IPS-NIHi11 (cell line): ENCODE measurements at places on chromosomes 6 and 20.

GRCh38 chr20:34564833-34565232 is 6.3 kb downstream of the MAP1LC3A start:
- no peak for DNase-seq

DNA sequence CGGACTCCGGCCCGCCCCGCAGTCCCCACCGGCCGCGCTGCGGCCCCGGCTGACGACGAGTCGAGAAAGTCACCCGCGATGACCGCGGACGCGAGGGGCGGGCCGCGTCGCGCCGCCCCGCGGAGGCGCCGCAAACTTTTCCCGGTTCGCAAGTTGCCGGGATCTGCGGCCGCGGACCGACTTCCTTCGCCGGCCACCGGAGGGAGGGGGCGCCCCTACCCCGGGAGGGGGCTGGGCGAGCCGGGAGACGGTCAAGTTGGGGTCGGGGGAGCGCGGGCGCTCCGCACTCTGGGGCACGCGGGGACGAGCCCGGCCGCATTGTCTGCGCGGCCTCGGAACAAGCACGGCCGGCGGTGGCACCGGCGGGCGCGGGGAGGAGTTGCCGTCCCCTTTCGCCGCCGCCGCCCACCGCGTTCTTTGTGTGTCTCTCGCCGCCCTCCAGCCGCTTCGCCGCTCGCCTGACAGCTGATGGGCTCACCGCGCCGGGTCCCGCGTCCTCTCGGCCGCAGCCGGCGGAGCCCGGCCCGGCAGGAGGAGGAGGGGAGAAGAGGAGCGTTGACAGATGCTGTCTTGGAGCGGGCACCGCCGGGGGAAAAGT is 131.6 kb downstream of the OGFRL1 start:
- DNase-seq = peak; percentile 48

GRCh38 chr6:14442242-14442641 is 324.7 kb downstream of the CD83 start:
- DNase-seq = no peak

DNA sequence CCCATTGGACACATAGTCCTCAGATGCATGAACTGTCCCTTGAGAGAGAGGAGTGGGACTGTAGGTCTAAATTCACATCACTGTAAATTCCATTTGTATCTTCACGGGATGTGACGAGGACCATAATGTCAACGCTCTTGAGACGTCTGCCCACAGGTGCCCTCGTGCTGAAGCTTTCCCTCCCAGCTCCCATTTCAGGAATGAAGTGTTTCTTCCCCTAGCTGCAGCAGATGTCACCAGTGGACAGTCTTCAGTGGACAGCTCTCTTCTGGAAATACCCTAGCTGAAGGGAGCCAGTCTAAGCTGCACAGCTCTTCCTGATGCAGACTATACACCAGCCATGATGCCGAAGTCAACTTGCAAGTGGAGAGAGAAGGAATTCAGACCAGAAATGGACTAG is 217.4 kb upstream of the ECI2 start:
- no peak for DNase-seq

- no peak for DNase-seq
Measured at GRCh38 chr20:55269913-55270312, 735.4 kb downstream of the CBLN4 start.

- no peak for DNase-seq
Measured at GRCh38 chr6:43211955-43212354, 17.3 kb downstream of the DNPH1 start.

GRCh38 chr20:24768201-24768636 is 180.8 kb upstream of the CST7 start:
- no peak for DNase-seq

GRCh38 chr6:67362976-67363375 is 1272.1 kb upstream of the ADGRB3 start:
- DNase-seq = no peak

DNA sequence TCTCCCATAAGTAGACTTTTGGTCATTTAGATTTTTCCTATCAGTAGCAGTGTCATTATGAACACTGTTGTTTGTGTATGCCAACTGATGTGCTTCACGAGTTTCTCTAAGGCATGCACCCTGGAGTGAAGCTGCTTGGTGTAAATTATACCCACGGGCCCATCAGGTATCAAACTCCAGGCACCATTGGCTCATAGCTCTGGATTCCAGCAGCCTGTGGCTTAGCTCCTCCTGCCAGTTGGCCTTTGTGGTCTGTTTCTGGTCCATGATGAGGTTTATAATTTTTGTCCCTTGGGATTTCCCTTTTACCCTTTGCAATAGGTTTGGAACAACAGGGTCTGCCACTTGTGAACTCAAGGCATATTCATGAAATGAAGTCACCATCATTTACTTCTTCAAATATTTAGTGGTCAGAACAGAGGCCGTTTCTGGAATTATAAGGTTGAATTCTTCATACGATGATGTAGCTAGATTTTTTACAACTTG is 350.5 kb downstream of the PRL start:
- peak; percentile 18 for DNase-seq

- no peak for DNase-seq
Measured at GRCh38 chr20:9374480-9374879, 139.9 kb upstream of the LAMP5 start.

DNA sequence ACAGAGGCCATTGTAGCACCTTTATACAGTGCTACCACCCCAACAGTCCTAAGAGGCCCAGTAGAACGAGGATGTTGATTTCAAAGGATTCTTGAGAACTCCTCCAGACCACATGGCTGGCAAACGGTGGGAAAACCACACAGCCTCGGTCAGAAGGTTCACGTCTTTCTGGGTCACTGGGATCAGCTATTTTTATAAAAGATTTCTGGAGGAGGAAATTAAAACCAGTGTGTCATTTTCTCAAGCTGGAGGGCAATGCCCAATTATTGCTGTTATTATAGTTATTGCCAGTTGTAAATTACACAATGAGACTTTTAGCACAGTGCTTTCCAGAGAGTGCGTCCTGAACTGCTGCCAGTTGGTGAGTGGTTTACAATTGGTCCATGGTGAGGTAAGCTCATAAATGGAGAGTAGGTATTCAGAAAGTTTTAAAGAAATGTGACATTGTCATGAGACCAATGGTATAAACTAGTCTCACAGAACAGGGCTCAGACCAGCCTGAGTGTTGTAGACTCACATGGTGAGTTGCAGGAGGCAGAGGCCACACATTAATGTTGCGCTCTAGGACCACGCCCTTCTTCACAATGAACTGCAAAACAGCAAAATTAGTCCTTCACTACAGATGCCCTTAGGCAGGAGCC is 8.4 kb upstream of the PPP1R14C start:
- no peak for DNase-seq

DNA sequence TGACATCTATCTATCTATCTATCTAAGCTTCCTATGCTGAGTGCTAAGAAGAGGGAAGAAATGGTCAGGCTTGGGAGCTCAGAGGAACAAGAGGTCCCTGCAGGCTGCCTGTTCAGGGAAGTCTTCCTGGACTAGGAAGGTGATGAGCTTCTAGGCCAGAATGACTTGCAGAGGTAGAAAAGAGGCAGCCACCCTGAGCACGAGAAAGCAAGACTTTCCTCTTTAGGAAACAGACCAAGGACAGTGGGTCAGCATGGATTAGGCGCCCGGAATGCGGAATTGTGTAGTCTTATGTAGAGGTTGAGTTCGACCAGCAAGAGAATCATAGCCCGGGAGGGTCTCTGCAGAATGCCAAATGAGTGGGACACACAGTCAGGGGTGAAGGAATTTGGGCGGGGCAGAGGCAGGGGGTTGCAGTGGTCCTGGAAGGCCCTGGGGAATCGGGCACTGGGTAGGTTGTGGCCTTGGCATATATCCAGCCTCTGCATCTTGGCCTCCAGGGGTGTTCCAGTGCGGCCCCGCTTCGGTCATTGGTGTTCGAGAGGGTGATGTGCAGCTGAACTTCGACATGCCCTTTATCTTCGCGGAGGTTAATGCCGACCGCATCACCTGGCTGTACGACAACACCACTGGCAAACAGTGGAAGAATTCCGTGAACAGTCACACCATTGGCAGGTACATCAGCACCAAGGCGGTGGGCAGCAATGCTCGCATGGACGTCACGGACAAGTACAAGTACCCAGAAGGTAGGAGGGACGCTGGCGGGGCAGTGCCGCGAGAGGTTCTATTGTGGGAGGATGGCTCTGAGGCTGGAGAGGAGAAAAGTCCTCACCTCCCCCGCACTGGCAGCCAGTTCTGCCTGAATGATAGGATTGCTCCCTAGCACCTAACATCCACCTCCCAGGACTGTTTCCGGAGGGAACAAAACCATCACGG is 32.1 kb downstream of the TGM3 start:
- no peak for DNase-seq

GRCh38 chr6:98900706-98901105 is 47.0 kb downstream of the FBXL4 start:
- no peak for DNase-seq

- DNase-seq = no peak
Measured at GRCh38 chr6:111470991-111471390, 12.0 kb downstream of the REV3L start.

DNA sequence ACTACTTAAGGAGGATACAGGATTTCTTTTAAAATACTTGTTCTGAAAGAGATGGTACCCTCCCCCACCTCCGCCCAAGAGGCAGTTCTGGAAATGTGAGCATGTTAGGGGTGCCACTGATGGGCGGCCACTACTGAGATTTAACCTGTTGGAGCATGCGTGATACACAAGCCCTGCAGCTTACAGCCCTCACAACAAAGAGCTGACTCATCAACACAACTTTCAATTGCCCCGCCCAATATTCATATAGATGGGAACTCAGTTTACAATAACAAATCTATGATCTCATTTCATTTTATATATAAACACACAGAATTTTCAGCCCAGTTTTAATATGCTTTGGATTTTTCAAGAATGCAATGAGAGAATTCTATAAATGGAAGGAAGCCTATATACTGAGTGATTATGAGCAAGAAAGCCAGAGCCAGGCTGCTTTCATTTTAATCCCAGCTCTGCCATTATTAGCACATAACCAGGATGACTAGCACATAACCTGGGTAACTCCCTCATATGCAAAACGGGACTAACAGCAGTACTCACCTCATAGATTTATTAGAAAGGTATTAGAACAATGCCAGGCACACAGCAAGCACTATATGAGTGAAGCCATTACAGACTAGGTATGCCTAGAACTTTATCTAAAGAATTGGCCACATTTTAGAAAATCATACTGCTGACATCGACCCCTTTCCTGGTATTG is 45.6 kb upstream of the IPCEF1 start:
- DNase-seq = no peak

DNA sequence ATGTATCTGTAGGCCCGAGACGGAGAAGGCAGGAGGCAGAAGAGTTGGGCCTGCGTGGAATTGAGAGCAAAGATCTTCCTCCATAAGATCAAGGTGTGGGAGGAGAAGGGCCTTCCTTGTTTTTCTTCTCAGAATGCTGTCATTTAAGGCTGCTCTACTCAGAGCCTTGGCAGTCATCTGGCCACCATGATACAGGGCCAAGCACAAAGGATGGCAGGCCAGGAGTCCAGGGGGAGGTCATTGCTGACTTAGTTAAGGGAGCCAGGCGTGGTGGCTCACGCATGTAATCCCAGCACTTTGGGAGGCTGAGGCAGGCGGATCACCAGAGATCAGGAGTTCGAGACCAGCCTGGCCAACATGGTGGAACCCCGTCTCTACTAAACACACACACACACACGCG is 137.1 kb downstream of the BMP7 start:
- DNase-seq = no peak

DNA sequence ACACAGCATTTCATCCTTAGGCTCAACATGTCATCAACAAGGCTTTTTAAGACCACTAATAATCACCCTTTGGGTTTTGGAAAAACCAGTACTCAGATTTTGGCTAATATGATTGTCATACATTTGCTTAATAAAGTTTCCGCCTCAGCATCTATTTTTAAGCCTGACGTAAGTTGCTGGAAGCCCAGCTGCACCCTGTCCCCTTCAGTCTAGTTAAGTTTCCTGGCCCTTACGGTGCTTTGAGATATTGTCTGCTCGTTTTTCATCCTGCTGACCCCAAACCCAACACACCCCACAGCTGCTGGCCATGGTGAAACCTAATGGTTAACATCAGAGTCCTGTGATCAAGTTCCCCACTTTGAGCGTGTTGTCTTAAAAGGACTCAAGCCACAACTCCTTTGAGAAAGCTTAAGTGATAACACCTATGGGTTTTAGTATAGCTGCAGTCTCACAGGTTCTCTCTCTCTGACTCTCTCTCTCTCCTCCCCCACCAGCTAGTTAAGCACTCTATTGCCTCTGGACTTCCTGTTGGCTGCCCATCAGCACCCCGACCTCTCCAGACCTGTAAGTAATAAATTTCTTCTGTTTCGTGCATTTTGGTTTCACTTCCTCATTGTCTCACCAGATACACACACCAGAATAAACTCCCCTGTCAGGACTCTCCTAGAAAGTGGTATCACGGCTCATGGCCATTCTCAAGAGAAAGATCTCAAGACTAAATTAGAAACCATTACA is 802.0 kb downstream of the C6orf118 start:
- no peak for DNase-seq

GRCh38 chr6:111713811-111714210 is 108.1 kb upstream of the TRAF3IP2 start:
- no peak for DNase-seq

GRCh38 chr6:138272533-138273315 is 54.4 kb upstream of the PBOV1 start:
- no peak for DNase-seq

DNA sequence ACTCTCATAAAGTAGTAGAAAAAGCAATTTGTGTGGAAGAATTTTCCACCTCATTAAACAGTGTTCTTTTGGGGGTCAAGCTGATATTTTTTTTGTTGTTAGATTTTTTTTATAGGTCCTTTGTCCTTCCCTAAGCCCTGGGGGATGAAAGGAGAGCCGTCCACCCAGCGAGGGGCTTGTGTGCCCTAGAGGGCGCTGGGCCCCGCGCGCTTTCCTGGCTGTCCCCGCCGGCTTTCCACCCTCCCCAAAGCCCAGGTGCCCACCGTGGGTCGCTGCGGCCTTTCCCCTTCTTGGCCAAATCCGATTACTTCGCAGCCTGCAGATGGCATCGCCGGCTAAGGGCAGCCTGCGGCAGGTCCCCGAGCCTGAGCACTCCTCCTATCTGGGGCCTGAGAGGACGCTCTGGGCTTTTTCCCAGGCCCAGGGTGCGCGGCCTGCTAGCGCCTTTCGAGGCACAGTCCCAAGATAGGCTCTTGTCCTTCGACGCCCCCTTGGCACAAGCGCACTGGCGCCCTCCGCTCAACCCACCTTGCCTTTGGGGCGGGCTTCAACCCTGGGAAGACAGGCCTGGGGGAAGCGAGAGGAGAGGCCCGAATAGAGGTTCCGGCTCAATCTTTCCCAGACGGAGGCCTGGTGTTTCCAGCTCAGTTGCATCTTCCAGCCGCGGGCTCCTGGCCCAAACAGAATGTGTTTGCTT is 33.6 kb downstream of the TFAP2A start:
- DNase-seq = peak; percentile 49

DNA sequence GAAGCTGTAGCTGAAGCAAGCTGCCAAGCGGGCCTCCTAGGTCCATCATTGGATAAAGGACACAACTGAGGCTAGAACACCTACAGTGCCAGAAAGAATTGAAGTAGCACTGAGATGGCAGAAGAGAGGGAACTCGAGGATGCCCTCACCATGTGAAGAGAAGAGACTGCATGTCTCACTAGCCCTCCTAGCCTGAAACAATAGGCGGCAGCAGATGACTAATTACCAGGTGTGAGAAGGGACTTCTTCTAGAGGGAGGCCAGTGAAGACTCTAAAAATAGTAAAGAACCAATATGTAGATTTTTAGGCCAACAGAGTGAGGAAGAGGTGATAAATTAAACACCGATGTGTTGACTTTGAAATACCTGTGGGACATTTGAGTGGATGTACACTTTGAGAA is 50.3 kb downstream of the LGSN start:
- DNase-seq = no peak
